ENCODE measurements at places on chromosomes 4 and X. TPM values are rescaled to one million over a fixed set of nuclear protein-coding genes. Genes with fewer than 3 reads are reported as not detected.

DNA sequence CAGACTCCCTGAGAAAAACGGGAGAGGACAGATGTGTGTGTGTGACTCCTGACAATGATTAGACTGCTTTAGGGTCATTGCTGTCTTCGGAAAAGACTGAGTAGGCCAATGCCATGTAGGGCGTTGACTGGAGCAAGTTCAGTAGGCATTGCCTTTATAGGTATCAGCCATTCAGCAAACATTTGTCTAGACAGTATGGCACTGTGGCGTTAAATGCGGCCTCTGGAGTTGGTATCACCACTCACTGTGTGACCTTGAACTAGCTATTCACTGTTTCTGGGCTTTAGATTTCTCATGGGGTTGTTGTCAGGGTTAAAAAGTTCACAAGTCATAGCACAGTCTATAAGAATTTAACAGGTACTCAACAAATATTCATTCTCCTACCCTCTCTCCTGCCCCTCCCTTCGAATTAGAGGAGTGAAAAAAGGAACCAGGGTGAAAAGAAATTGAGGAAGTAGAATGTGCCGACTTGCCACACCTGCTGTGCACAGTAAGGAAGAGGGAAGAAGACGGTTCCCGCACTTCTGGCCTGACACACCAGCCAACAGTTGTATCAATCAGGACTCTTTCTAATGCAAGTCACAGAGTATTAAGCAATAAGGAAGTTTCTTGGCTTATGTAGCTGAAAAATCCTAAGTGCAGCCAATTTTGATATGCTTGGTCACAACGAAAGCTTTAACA lies 83.2 kb upstream of the PLAC8 start:
- H3K27me3 ChIP-seq, result no peaks in the 10 kb centered on the region
- H3K4me3 ChIP-seq, result no peak overlapping the region
- no peaks in the 10 kb centered on the region for H3K4me1 ChIP-seq
- no peak for DNase-seq
- no peak overlapping the region for H3K27ac ChIP-seq

DNA sequence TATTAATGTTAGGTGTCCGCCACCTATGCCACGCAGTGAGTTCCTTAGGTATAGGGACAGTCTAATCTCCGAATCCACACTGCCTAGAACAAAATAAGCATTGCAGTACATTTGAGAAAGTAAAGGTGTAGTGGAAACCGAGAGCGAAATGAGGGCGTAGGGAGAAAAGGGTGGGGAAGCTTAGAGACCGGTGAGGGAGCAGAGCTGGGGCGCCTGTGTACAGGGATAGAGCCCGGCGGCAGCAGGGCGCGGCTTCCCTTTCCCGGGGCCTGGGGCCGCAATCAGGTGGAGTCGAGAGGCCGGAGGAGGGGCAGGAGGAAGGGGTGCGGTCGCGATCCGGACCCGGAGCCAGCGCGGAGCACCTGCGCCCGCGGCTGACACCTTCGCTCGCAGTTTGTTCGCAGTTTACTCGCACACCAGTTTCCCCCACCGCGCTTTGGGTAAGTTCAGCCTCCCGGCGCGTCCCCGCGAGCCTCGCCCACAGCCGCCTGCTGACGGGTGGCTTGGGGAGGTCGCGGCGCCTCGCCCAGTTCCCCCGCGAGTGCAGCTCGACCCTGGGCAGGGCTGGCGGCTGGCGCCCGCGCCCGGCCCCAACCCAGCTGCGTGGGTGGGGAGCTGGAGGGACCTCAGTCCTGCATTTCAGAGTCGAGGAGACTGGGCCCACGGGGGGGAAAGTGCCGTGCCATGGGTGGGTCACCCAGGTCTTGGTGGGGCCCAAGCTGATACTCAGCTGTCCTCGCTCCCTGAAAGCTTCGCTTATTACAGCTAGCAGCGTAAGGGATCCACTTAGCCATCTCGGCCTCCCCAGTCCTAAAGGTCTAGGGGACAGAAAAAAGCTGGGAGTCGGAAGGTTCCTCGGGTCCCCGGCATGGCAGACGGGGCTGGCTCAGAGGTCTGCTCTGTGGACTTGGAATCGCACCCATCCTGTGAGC lies at the start of gene ANXA3:
TSS of gene ANXA3 (plus strand) at position 351 of the 932 bp plus-strand sequence. CDS start 2,704 bp downstream, outside the sequence.
- H3K27me3 ChIP-seq, result peaks cover 32% of the 10 kb centered on the region
- H3K4me1 ChIP-seq, result peaks cover 5% of the 10 kb centered on the region
- H3K4me3 ChIP-seq, result no peak within 1 kb of the TSS
- H3K27ac ChIP-seq, result no peak within 1 kb of the TSS

GRCh38 chrX:45077748-45078424 lies 122.8 kb downstream of the DIPK2B start:
- H3K36me3 ChIP-seq, result peaks cover 12% of the 10 kb centered on the region
- no peaks in the 10 kb centered on the region for H3K27me3 ChIP-seq
- H3K27ac ChIP-seq, result peak overlapping the region; percentile 4
- DNase-seq, result peak; percentile 21
- no peak overlapping the region for H3K4me3 ChIP-seq
- H3K4me1 ChIP-seq, result peaks cover 35% of the 10 kb centered on the region

GRCh38 chr4:132344924-132345828 lies 803.9 kb upstream of the PCDH10 start:
- no peaks in the 10 kb centered on the region for H3K36me3 ChIP-seq
- H3K27me3 ChIP-seq, result no peaks in the 10 kb centered on the region
- H3K4me3 ChIP-seq, result no peak overlapping the region

DNA sequence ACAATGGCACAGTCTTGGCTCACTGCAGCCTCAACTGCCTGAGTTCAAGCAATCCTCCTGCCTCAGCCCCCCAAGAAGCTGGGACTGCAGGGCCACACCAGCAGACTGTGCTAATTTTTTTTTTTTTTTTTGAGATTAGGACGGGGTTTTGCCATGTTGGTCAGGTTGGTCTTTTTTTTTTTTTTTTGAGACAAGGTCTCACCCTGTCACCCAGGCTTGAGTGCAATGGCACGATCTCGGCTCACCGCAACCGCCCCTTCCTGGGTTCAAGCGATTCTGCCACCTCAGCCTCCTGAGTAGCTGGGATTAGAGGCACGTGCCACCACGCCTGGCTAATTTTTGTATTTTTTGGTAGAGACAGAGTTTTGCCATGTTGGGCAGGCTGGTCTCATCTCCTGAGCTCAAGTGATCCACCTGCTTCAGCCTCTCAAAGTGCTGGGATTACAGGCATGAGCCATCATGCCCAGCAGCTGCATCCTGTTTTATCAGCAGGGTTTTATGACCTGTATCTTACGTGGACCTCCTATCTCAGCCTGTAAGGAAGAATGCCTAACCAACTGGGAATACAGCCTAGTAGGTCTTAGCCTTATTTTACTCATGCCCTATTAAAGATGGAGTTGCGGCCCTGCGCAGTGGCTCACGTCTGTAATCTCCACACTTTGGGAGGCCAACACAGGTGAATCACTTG lies 13.2 kb upstream of the MRPL1 start:
- no peaks in the 10 kb centered on the region for H3K27me3 ChIP-seq
- H3K27ac ChIP-seq, result no peak overlapping the region
- peaks cover 42% of the 10 kb centered on the region for H3K4me1 ChIP-seq
- DNase-seq, result no peak

GRCh38 chr4:2928242-2929176 lies 34.7 kb downstream of the NOP14 start:
- DNase-seq, result peak; percentile 8
- H3K27ac ChIP-seq, result peak overlapping the region; percentile 60
- no peaks in the 10 kb centered on the region for H3K27me3 ChIP-seq
- H3K4me3 ChIP-seq, result no peak overlapping the region
- peaks cover 17% of the 10 kb centered on the region for H3K4me1 ChIP-seq
- H3K36me3 ChIP-seq, result peaks cover 39% of the 10 kb centered on the region

- H3K36me3 ChIP-seq, result no peaks in the 10 kb centered on the region
- H3K27me3 ChIP-seq, result no peaks in the 10 kb centered on the region
- no peak for DNase-seq
These were observed 141.1 kb downstream of the MOSPD2 start for GRCh38 chrX:15014281-15014680.

GRCh38 chr4:28211676-28212470 lies 1351.2 kb downstream of the STIM2 start:
- no peaks in the 10 kb centered on the region for H3K36me3 ChIP-seq
- H3K27ac ChIP-seq, result no peak overlapping the region
- H3K4me3 ChIP-seq, result no peak overlapping the region
- no peaks in the 10 kb centered on the region for H3K4me1 ChIP-seq
- no peaks in the 10 kb centered on the region for H3K27me3 ChIP-seq
- DNase-seq, result no peak

- no peaks in the 10 kb centered on the region for H3K27me3 ChIP-seq
- no peak overlapping the region for H3K27ac ChIP-seq
- H3K4me3 ChIP-seq, result no peak overlapping the region
- H3K36me3 ChIP-seq, result no peaks in the 10 kb centered on the region
These were observed 123.4 kb upstream of the GUCY1A1 start for GRCh38 chr4:155543126-155543765.

DNA sequence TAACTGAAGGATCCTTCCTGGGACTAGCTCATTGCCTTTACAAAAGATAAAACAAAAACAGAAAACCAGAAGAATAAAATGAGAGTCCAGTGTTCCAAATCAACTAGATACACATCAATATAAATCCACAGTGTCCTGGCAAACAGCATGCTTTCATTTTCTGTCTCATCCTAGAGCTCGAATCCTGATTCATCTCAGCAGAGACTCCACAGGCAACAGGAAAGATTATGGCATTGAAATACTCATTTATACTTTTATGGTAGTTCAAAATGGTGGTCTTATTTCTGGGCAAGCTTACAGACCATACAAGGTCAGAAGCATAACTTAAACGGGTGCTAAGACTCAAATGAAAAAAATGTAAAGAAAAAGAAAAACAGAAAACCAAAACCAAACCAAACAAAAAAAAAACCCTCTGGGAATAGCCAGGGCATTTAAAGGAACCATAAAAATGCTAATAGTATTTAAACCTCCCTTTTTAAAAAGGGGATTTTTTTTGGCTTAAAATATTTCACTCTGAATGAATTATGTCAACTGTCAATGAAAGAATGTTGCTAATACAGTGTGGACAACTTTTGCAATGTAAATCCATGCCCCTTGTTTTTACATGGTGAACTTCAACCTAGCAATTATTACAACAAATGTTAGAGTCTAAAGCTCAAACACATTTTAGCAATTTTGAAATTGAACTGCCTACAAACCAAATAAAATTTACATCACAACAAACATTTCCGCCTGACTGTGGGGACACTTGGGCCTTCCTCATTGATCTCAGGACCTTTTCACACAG lies 57.9 kb downstream of the GPR101 start:
- no peaks in the 10 kb centered on the region for H3K27me3 ChIP-seq
- no peak overlapping the region for H3K27ac ChIP-seq

- no peak overlapping the region for H3K27ac ChIP-seq
These were observed 9.2 kb downstream of the GUCY1A1 start for GRCh38 chr4:155675709-155676429.

DNA sequence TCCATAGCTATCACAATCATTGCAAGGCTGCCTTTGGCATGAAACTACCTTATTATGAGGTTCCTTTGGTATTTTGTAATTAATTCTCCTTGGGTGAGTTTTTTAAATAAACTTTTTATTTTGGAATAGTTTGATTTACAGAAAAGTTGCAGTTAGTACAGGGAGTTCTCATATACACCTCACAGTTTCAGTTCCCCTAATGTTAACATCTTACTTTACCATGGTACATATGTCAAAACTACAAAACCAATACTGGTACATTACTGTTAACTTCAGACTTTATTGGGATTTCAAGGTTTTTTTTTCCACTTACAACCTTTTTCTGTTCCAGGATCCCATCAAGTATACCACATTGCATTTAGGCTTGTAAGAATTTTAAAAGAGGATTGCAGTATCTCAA lies 52.0 kb upstream of the RGN start:
- no peak for DNase-seq
- no peaks in the 10 kb centered on the region for H3K36me3 ChIP-seq
- H3K4me3 ChIP-seq, result no peak overlapping the region

DNA sequence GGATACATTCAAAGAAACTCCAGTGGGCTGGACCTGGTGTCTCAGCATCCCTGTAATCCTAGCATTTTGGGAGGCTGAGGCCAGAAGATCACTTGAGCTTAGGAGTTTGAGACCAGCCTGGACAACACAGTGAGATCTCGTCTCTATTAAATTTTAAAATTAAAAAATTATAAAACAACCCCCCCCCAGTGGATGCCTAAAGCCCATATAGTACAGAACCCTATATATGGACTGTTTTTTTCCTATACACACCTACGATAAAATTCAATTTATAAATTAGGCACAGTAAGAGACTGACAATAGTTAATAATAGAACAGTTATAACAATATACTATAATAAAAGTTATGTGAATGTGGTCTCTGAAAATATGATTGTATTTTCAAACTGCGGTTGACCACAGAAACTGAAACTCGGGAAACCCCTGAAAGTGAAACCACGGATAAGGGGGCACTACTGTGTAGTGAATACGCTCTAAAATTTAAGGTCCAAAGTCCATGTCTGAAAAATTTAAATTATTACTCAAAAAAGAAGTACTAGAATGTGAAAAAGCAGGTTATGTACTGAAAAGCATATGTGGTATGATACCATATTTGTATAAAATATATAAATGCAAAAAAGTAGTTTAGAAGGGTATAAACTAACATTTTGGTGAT lies 2.0 kb downstream of the SMIM14 start:
- DNase-seq, result peak; percentile 15
- H3K4me1 ChIP-seq, result peaks cover 34% of the 10 kb centered on the region
- H3K27me3 ChIP-seq, result no peaks in the 10 kb centered on the region
- H3K36me3 ChIP-seq, result no peaks in the 10 kb centered on the region
- H3K4me3 ChIP-seq, result no peak overlapping the region

DNA sequence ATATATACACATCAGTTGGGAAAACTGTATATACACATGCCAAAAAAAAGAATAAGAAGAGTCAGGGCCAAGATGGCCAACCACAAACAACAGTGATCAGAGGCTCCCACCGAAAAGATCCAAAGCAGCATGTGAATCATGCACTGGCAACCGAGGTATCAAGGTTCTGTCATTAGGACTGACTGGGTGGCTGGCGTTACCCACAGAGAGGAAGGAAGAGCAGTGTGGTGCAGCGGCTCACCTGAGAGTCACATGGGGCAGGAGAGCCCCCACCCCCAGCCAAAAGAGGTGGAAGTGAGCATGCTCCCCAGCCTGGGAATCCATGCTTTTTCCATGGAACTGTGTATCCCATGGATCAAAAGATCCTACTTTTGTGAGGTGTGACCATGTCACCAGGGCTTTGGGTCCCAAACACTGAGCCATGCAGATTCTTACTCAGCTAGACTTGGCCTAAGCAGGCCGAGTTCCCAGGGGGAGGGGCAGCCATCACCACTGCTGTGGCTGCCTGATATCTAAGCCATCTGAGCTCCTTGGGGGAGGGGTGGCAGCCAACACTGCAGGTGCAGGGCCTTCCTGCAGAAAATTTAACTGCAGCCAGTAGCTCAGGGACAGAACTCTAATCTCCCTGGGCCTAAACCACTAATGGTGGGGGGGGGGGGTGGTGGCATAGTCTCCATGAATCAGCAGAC lies 52.8 kb downstream of the P2RY10 start:
- H3K27ac ChIP-seq, result peak overlapping the region; percentile 8
- peak; percentile 51 for DNase-seq
- H3K4me1 ChIP-seq, result peaks cover 9% of the 10 kb centered on the region
- H3K4me3 ChIP-seq, result no peak overlapping the region
- H3K27me3 ChIP-seq, result no peaks in the 10 kb centered on the region

The MAGEA2B gene
- not detected for total RNA-seq

The DCX gene
- not detected for total RNA-seq

The FREM3 gene
- total RNA-seq, result not detected

The CHRDL1 gene
- total RNA-seq, result not detected

The RPS6KA6 gene
- 0.07 TPM for total RNA-seq

The ZGRF1 gene
- 36.6 TPM for total RNA-seq

The PPP3CA gene
- 14.3 TPM for total RNA-seq
